ENCODE measurements at places on chromosomes 6 and 20.

GRCh38 chr20:9119776-9120175 lies 50.9 kb downstream of the PLCB4 start:
- no peak for DNase-seq

DNA sequence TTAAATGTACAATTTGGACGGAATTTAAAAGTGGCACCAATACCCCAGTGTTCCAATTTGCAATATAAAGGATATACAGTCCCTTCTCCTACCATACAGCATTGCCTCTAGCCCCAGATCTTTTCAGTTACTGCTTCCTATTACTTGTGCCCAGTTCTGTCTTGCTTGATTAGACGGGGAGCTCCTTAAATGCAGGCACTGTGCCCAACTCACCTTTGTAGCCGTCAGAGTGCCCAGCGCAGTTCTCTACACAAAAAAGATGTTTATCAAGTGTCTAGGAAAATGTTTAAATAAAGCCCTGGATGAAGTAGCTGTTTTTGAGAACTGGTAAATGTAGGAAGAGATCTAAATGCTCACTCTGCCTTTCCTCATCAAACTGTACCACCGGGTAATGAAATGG lies 7.6 kb downstream of the TAP2 start:
- no peak for DNase-seq

DNA sequence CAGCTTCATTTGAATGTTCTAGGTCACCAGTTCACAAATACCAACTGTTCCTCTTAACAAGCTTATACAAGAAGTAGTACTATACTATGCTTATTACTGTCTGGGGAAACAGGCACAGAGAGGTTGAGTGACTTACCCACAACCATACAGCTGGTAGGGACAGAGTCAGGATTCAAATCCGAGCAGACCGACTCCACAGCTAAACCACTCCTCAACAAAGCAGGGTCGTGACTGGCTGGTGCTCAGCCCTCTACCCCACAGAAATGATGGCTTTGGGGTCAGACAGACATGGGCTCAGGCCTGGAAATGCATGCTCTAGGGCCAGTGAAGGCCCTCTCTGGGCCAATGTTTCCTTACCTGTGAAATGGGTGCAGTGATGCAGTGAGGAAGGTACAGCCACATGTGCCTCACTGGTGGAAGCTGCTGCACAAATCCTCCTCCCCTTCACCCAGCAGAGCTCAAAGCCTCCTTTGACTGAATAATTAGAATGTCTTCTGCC lies 63.6 kb downstream of the MRPL14 start:
- no peak for DNase-seq

- no peak for DNase-seq
These were observed 77.5 kb upstream of the LTV1 start for GRCh38 chr6:143765422-143766184.

Measured in transverse colon (tissue), 4 donors.